NCI-H1436 (cell line): ENCODE measurements at places on chromosomes 7 and 10.
A peak's percentile ranks its signal among the peaks of the same experiment; 100 is the strongest.

DNA sequence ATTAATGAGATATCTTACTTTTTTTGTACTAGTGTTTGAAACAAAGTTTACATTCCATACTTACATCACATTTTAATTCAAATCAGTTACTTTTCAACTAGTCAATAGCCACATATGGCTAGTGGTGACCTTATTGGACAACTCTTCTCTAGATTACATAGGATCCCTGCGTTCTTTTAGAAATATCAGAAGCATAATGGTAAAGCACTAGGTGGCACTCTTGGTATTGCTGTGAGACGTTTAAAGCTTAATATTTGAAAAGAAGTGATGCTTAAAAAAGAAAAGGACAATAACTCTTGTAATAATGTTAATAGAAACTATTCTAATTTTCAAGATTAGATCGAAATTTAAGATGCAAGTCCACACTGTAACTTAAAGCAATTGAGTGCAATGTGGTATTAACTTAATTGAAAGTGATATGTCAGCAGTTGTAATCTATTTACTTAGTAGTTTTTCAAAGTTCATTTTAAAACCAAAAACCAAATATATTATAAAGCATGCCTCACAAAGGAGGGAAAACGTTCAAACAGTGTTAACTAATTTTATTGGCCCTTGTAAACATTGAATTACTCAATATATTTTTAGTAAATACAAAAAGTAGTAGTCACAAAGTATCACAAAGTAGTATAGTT, 339.1 kb downstream of the ATRNL1 start:
- no peak for DNase-seq

DNA sequence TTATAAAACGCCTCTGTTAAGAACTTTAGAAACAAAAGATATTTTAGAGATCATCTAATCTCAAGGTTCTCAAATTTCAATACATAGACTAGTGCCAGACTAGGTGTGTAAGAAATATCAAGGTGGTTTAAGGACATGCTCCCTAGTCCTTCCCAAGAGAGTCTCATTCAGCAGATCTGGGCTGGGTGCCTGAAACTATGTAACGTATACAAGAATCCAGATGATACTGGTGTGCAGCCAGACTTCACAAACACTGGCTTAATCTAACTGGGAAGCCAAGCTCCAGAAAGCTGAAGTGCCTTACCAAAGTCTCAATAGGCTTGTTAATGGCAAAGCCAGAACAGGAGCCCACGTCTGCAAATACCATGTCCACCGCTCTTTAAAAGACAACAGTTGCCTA, 105.0 kb upstream of the AMPH start:
- DNase-seq = no peak

- DNase-seq = no peak
Observed at GRCh38 chr7:2264158-2264557, 22.1 kb downstream of the NUDT1 start.

DNA sequence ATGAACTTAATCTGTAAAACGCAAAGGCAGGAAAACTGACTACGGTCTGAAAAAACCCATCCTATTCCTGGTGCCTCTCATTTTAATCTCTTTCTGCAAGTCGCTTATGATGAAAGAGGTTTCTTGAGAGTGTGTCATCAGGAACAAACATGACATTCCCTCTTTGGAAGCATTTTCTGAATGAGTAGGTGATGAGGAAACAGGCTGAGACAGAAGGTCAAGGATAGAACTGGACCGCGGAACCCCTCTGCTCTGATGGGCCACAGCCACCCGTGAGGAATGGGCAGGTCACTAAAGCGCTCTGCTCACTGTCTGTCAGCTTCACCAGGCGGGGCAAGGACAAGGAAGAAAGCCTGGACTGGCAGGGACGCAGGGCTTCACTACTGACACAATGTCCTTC, 28.6 kb downstream of the BEND7 start:
- no peak for DNase-seq

DNA sequence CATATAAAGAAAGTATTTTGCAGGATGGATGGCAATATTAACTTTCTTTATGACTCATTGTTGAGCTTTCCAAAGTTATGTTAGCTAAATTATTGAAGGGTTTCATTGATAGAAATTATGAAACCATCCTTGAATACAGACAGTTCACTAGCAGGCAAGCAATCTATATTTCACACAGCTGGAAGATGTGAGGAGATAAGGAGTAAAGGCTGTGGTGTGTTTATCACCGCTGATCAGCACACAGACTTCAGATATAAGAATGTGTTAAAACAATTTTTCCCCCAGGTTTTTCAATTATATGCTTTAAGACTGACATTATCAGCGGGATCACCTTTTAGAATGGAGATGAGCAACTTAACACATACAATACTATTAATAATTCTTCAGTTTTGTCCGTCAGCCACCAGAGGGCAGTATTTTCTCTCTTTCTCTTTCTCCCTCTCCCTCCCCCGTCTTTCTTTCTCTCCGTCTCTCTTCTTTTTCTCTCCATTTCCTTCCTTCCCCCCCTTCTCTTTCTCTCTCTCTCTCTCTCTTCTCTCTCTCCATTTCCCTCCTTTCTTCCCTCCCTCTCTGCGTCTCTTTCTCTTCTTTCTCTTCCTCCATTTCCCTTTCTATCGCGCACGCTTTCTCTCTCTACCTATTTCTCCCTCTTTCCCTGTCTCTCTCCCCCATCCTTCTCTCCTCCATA, 62.9 kb upstream of the FAM171A1 start:
- DNase-seq = peak; percentile 27

- DNase-seq = no peak
Observed at GRCh38 chr10:78863140-78863905, 205.4 kb upstream of the ZMIZ1 start.

- no peak for DNase-seq
Observed at GRCh38 chr7:25262586-25262985, 34.3 kb upstream of the NPVF start.

DNA sequence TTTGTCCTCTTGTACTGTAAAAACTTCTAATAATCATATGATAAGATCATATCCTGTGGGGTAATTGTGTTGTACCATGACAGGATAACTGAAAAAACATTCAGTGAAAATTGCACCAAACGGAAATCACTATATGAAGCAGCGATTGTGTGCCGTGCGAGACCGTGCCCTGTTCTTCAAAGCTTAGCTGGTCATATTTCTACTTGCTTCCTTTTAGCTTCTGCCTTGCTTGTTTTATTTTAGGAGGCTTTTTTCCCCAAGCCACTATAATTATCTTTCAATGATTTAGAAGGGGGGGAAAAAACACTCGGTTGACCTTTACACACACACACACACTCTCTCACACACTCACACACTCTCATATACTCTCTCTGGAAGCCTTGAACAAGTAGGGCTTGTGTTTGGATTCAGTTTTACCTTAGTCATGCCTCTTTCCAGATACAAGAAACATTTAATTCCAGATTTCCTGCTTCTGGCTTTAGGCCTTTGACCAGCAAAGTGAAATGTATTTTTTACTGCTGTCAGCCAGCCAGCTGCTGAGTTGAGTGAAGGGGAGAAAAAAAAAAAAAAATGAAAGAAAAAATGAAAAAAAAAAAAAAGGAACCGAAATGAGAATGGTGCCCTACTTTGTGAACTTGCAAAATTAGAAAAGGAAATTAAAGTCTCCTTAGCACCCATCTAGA, 181.4 kb downstream of the ARID5B start:
- DNase-seq = no peak

DNA sequence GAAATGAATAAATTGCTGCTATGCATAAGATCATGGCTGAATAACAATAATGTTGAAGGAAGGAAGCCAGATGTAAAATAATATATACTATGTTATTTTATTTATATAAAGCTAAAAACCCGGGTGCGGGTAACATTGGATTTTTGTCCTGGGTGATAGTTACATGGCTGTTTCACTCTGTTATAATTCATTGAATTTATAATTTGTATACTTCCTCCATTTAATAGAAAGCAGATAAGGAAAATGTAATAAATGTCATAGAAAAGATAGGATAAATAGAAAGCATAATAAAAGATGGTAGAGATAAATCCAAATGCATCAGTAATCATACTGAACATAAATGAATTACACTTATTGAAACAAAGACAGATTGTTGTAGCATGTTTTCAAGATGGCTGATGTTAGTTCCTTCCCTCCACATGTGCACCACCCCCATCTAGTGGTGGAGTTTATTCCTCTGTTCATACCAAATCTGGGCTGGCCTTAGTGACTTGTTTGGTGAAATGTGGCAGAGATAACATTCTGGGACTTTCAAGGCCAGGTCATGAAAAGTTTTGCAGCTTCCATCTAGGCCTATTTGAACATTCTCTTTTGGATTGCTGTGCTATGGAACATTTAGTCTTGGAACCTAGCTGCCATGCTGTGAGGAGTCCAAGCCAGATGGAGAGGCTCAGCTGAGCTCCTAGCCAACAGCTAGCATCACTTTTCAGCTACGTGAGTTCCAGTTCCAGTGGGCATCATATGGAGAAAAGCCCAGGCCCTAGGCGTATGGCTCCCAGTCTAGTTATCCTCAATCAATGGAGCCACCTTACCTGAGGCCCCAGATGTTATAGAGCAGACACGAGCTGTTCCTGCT, 46.9 kb downstream of the AHCYL2 start:
- DNase-seq = peak; percentile 57

- no peak for DNase-seq
Observed at GRCh38 chr7:115340828-115341227, 418.9 kb downstream of the MDFIC start.

DNA sequence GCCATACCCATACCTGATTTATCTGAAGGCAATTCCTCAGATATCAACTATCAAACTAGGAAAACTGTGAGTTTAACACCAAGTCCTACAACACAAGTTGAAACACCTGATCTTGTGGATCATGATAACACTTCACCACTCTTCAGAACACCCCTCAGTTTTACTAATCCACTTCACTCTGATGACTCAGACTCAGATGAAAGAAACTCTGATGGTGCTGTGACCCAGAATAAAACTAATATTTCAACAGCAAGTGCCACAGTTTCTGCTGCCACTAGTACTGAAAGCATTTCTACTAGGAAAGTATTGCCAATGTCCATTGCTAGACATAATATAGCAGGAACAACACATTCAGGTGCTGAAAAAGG, 69.0 kb upstream of the RSBN1L start:
- DNase-seq = no peak

- DNase-seq = no peak
Observed at GRCh38 chr7:122064971-122065370, 79.1 kb downstream of the AASS start.

- no peak for DNase-seq
Observed at GRCh38 chr7:99267481-99267840, 5.2 kb upstream of the MYH16 start.

GRCh38 chr7:7704867-7705266, 13.5 kb downstream of the RPA3 start:
- DNase-seq = no peak

DNA sequence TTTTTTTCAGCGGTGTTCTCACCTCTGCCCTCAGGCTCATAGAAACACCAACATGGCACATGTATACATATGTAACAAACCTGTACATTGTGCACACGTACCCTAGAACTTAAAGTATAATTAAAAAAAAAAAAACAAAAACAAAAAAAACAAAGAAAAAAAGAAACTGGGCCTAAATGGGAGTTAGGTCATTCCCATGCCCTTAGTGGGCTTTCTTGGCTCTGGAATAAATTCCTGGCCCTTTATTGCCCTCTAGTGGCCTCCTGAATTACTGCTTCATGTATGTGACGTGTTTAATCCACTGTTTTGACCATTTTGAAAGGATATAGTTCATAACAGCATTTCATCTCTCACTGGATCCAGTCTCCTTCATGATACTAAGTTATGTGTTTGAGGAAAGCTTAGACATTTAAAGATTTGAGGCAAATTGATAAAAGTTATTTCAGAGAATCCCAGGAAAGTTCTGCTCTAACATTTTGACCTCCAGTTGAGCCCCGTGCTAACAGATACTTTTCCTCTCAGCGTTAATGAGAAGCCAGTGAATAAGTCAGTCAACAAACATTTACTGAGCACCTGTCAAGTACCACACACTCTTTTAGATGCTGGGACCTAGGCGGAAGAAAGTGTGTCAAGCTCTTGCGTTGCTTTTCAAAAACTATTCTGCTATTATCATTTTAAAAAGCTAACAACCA, 54.7 kb upstream of the SYPL1 start:
- peak; percentile 65 for DNase-seq

DNA sequence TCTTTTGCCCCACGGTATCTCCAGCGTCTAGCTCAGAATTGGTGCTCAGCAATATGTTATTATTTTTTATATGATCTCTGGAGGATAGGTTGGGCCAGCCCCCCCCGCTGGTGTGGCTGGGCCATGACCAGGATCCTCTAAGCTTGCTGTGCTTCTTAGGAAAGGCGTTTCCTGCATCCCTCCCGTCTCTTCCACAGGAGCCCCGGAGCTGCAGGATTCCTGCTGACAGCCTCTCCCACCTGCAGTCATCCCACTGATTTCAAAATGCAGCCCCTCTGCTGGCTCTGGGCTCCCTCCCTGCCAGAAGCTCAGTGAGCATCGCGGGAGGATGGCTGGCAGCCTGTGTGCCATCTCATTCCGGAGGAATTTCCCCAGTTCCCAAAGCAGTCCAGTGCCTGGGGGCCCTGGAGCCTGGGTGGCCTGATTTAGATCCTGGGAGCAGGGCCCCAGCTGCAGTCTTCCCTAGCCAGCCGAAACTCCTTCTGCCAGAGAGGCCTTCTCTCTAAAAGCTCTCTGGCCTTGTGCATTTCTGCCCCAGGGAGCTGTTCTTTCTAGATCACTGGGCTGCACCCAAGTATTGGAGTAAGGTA, 21.8 kb upstream of the GOLGA7B start:
- DNase-seq = no peak

GRCh38 chr7:25009257-25009656, 29.3 kb upstream of the OSBPL3 start:
- DNase-seq = no peak

DNA sequence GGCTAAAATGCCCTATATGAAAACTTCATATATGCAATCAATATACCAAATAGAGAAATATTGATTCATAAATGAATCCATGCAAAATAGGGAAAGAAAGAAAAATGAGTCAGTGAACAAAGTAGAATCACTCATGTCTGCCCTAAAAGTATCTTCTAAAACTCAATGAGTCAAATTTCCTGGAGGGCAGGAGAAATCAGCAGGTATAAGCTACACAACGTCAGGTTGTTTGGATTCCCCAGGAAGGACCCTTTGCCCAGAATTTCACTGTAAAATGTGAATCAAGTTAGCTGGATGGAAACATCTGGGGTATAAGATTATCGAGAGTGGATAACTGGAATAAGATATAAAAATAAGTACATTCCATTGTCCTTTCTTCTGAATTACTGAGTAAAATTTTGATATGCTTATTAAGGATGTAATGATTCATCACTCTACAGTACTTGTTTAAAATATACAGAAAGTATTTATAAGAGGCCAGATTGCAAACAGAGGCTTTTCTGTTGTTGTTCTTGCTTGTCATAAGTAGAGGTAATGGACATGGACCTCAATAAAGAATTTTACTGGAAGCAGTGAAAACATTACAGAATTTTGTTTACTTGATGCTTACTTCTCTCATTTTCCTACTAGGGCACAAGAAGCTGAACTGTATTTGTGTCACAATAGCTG, 99.0 kb downstream of the AGMO start:
- DNase-seq = no peak

DNA sequence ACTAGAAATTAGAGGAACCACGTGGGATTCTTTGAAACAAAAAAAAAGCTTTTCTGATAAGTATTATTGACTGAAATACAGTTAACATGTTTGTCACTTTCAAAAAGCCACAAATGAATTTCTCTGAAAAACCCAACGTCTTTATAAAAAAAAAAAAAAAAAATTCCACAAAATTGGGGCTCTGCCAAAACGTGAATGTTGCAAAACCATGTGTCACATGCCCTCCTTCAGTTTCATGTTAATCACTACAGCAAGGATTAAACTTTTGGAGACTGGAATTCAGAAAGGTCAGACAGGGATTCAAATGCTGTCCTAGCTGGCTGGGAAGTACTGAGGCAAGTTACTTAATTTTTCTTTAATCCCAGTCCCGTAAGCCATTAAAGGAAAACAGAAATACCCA, 278.0 kb upstream of the KLF14 start:
- no peak for DNase-seq

GRCh38 chr7:87234949-87235348, 15.4 kb upstream of the TMEM243 start:
- no peak for DNase-seq
